ENCODE measurements at places on chromosomes 5 and 9. TPM values are rescaled to one million over a fixed set of nuclear protein-coding genes. Genes with fewer than 3 reads are reported as not detected.

The SHC3 gene
- not detected for total RNA-seq

The IL13 gene
- total RNA-seq: 4.9 TPM

The CDHR2 gene
- 2.1 TPM for total RNA-seq

The PRRT1B gene
- total RNA-seq: not detected

The OSMR gene
- total RNA-seq: not detected
